ENCODE measurements at places on chromosomes 2 and 18.

DNA sequence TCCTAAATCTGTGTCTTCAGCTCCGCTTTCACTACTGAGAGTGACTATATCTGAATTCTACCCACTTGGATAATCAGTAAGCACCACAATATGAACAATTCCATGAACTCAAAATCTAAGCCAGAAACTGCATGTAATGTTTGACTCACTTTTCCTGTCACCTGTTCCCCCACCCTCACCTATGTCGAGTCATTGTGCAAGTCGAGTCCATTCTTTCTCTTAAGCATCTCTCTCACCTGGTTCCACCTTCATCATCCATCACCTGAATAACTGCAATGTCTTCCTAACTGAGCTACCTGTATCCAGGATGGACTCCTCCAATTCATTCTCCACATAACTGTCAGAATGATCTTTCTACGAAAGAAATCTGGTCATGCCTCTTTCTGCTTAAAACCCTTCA lies 58.2 kb downstream of the PPP1R1C start:
- DNase-seq: no peak

DNA sequence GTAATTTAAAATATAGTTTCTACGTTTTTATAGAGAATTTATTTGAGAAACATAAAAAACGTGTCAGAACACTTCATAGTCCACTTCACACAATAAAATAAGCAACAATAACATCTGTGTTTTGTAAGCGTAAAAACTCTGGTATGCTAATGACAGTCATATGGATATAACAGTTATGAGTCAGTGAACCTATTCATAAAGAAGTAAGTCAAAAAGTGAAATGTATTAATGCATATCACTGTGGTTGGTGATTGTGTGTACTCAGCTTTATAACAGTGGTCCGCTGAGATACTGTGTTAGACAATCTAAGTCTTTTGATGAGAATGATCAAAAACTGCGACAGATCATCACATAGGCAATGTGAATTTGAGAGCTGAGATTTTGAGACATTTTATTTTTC lies 153.2 kb downstream of the WDR7 start:
- DNase-seq: no peak

DNA sequence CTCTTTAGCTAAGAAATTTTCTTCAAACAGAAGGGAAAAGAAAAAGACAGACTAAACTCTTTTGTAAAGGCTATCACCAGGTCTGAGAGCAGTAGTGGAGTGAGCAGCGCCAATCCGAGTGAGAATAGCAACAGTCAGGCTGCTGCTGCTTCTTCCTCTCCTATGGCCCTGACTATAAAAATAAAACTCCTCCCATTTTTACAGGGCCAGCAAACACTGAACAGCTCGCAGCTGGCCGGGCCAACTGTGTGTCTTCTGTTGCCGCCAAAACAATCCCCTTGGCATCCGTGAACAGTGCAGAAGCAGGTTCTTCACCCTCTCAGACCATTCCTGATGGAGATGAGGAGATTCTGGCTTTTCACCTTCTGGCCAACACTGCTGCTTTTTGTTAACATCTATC lies 124.5 kb downstream of the CNTNAP5 start:
- DNase-seq: no peak

- no peak for DNase-seq
Observed at GRCh38 chr18:48800876-48801727, 149.7 kb downstream of the SMAD7 start.

GRCh38 chr2:157444641-157445040 lies 752 bp upstream of the CYTIP start:
- no peak for DNase-seq

GRCh38 chr2:134287323-134287722 lies 33.5 kb downstream of the MGAT5 start:
- DNase-seq: no peak

GRCh38 chr2:214135966-214136365 lies 274.9 kb upstream of the VWC2L start:
- peak; percentile 6 for DNase-seq

DNA sequence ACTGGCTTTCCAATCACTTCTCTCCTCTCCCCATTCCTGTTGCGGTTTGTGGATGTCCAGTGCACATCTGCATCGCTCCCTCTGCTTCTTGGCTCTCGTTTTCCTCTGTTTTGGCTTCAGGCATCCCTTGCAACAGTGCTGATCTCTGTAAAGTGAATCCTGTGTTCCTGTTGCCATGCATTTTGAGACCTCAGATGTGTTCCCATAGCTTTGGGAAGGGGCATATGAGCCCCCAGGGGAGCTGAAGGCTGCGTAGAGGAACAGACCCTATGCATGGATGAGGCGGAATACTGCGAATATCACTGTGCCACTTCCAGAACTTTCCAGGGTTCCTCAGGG lies 168.4 kb upstream of the HAAO start:
- DNase-seq: no peak

DNA sequence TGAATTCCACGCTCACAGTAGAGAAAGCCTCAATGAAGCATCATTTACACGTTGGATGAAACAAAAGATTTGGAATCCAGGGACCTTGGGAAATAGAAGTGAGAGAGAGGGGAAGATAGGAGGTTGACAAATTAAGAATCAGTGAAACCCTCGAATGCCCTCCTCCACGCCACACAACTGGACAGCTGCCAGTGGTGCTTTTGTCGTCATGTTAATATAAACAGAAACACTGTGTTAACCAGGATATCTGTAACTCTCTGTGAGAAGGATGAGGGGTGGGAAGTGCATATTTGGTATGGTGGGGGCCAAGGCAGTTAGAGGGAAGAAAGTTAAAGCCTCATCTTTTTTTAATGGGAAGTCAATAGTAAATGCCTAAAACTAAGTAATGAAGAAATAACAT lies 108.7 kb downstream of the GFPT1 start:
- no peak for DNase-seq

GRCh38 chr18:5276947-5277346 lies 18.6 kb downstream of the ZBTB14 start:
- no peak for DNase-seq

- no peak for DNase-seq
Observed at GRCh38 chr2:47486841-47487497, 84.0 kb downstream of the MSH2 start.

GRCh38 chr2:220240641-220241040 lies 613.2 kb downstream of the SLC4A3 start:
- no peak for DNase-seq

GRCh38 chr2:238427435-238428162 lies 872 bp downstream of the ASB1 start:
- DNase-seq: no peak

DNA sequence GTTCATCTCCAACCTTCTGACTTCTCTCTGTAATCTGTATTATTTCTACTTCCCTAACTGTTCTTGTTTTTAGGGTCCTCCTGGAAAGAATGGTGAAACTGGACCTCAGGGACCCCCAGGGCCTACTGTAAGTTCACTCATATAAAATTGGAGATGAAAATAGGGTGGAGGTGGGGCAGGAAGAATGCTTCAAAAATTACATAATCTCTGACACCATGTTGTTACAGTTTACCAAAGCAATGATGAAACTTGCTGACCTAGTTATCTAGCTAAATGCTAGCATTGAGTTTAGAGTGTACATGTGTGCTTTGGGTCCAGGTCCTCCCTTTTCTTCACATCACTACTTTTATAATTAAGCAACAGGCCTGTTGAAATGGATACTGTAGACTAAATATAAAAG lies 23.1 kb downstream of the COL3A1 start:
- DNase-seq: no peak

DNA sequence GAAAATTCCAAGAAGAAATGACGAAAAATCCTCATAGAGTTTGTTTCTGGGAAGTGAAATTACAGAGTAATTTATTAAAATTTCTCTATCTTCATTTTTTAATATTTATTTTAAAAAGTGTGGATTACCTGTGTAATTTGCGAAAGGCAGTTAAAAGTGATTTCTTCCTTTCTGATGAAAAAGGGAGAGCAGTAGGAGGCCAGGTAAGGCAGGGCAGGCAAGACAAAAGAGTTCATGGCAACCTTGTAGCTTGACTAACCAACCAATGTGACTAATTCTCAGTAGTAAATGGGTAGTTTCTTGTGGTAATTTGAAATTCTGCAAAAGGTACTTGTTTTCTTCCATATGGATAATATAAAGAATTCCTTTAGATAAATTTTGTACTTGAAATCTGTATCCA lies 34.9 kb upstream of the COL5A2 start:
- DNase-seq: no peak

DNA sequence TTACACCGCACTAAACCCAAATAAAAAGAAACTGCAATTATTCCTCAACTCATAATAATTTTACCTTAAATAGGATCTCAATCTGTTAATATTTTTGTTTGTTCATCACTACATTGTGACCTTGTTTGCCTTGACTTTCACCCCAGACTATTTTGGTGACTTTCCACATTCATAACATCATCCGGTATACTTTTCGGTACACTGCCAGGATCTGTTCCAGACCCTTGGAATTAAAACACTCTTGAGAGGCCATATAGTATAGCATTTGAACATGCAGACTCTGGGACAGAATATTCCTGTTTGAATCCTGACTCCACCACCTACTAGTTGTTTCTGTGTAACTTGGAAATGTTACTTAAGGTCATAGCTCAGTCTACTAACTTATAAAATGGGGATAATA lies 577.4 kb downstream of the METTL4 start:
- DNase-seq: no peak

DNA sequence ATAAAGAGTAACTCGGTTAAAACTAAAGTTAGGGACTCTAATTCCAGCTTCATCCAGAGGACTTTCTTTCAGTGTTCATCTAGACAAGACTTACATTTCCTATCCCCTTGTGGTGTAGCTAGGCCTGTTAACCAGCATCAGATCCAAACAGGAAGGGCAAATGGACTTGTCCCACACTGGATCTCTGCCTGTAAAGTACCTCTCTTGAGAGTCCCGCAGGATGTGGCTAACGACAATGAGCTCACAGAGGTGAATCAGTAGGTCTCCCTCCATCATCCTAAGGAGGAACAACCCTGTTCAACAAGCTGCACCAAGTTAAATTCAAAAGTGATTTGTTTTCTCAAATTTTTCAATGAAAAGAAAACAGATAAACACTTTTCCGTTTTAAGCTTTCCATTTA lies 412.3 kb upstream of the RGPD4 start:
- DNase-seq: no peak

DNA sequence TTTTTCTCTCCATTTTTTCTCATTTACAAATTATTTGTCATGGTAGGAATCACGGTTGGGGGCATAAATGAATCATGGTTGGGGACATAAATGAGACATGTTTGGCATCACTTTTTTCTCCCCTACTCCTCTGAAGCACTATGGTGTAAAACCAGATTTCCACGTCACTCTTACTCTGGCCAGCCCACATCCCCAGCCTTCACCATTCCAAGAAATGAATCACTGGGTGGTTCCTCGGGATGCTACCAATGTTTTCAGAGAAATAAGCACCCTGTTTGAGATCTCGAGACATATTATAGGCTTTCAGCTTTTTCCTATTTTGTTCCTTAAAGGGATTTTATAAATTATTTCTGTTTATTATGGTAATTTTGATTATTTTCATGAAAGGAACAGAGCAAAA lies 155.0 kb upstream of the SLC8A1 start:
- peak; percentile 9 for DNase-seq

DNA sequence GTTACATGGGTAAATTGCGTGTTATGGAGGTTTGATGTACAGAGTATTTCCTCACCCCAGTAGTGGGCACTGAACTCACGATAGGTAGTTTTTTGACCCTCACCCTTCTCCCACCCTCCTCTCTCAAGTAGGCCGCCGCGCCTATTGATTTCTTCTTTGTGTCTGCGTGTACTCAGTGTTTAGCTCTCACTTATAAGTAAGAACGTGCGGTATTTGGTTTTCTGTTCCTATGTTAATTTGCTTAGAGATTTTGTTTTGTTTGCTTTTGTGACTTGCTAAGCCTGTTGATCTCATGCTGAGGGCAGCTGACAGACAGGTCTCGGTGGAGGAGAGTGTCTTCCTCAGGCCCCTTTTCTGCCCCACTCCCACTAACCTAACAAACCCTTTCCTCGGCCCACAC lies 36.2 kb downstream of the ACOXL start:
- no peak for DNase-seq

GRCh38 chr18:34972765-34973414 lies 68.3 kb upstream of the MAPRE2 start:
- DNase-seq: no peak

DNA sequence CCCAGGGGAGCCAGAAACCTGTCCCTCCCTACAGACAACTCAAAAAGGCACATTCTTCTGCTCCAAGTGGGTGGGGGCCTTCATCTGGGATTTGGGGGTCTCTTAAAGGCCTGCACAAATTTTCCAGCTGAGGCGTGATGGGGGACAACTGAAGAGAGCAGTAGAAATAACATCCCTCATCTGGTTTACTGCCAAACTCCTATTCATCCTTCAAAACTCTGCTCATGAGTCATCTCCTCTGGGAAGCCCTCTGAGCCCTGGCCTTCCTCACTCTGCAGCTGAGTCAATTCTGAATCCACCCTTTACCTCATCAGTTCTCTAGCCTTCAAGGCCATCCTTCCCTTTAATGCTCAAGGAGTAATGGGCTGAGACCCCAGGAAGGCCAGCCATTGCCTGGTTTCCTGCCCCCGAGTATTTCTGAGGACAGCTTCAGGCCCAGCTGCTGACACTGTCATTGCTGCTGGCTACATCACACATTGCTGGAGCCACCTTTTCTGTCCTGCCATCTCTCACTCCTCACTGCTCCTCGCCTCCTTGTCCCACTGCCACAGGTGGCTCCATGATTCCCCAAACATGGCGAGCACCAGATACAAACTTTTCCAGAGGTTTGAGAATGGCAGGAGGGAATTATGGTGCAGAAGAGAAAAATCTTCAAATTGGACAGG lies 32.2 kb upstream of the GLI2 start:
- peak; percentile 62 for DNase-seq

DNA sequence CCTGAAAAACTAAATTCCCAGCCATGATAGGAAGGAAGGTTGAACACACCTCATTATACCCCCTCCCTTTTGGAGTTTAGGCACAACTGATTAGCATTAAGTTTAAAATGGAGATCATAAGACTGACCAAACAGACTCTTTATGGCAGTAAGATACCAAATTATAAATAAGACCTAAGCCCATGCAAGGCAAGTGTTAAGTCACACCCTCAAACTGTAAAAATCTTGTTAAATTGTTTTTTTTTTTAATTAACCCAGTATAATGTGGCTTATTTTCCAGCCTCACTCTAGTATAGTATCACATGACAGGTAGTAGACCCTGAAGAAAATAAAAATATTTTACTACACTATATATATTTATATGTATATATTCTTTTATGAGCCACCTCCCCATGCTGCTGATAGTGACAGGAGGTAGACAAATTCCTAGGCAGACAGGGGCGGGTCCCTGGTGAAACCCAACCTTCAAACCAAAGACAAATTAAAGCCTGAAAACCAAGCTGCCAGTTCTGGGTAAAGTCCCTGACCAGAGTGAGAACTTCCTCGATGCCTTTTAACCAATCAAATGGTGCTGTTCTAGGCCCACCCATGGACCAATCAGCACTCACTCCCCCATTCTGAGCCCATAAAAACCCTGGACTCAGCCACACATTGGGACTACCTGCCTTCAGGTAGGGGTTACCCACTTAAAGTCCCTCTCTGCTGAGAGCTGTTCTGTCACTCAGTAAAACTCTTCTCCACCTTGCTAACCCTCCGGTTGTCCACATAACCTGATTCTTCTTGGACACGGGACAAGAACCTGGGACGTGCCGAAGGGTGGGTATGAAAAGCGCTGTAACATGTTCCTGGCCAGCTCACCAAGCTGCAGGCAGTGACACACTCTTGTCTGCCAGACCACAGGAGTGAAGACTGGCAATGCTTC lies 123.9 kb upstream of the B3GNT2 start:
- no peak for DNase-seq

GRCh38 chr2:181164699-181165098 lies 184.3 kb downstream of the UBE2E3 start:
- no peak for DNase-seq

GRCh38 chr2:238024986-238025385 lies 35.8 kb upstream of the SCLY start:
- DNase-seq: peak; percentile 82

GRCh38 chr2:172588931-172589330 lies 33.0 kb downstream of the PDK1 start:
- DNase-seq: peak; percentile 22

Measured in astrocyte (in vitro differentiated cells and primary cell).